ENCODE measurements at places on chromosomes 7 and 10.

GRCh38 chr10:7417807-7418206, 7.0 kb upstream of the SFMBT2 start:
- DNase-seq: no peak

DNA sequence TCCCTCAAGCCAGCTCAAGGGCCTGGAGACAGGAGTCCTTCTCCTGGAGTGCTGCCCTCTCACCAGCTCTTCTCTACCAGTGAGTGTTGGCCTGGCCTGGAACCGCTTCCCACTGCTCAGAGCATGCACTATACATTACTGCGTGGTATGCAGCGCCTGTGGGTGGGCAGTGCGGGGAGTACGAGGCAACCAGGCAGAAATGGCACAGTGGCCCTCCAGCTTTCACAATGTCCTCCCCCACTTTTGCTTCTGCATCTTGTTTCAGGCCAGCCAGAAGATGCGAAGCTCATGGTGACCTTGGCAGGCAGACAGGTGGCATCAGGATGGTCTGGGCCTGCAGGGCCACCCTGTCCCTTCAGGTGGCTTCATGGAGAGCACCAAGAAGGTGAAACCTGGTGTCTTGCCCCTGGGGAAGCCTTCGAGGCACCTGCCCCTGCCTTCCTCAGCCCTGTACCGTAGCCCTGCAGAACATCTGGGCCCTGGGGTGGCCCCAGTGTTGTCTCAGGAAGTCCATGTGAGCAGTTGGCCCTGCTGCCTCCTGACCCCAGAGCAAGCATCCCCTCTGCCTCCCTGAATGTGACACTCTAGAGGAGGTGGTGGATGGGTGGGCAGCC, 35.8 kb downstream of the RASGEF1A start:
- no peak for DNase-seq

- DNase-seq: no peak
These were observed 85.1 kb downstream of the CARD11 start for GRCh38 chr7:2958416-2959102.

- no peak for DNase-seq
These were observed 33.0 kb downstream of the AKAP9 start for GRCh38 chr7:91973639-91974038.

DNA sequence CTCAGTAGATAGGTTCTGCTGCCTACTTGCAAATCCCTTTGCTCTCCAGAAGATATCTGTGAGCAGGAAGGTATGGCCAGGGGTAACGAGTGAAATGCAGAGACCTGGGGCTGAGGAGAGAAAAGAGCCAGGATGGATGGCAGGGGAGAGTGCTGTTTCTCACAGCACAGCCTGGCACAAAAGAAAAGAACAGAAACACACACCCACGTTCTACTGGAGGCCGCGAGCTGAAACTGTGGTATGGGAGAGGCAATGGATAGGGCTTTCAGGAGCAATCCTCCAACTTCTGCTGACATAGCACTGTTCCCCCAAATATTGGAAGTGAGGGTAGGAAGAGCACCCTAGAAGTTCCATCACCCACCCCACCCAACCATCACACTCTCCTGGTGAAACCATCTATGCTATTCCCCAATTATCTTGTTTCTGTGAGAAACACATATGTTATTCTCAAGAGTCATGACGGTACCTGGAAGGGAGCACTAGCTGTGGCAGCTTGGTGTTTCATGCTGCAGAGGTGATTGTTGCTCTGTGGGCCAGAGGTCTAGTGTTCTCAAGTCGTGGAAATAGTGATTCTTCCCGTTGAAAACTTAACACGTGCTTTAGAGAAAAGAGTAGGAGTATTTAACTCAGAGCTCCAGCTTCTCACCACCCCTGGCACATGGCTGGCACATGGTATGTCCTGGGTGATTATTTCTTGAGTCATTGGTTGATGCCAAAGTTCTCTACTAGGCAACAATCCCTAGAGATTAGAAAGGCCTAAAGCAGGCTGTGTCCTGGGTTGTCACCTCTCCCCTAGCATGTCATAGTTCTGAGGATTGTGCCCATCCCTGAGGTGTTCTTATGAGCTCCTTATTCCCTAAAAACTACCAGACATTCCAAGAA, 198.3 kb downstream of the PLXNA4 start:
- DNase-seq: no peak

DNA sequence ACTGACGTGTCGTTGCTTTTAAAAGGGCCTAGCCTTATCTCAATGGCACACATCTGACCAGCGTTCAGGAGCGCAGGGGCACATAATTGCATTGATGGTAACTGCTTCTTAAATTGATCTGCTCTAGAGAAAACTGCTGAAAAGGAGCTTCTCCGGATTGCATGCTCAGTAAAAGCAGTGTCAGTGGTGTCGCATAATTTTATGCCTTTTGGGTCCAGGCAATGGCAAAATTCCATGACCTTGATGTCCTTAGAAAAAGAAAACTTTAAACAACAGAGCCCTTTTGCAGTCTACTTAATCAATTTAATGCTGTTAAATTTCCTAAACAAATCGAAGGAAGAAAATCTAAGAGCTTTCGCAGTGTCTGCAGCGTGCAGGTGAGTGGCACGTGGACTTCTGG, 75.7 kb downstream of the PTPRE start:
- no peak for DNase-seq

- peak; percentile 34 for DNase-seq
These were observed 3.9 kb upstream of the NRF1 start for GRCh38 chr7:129607471-129608120.

DNA sequence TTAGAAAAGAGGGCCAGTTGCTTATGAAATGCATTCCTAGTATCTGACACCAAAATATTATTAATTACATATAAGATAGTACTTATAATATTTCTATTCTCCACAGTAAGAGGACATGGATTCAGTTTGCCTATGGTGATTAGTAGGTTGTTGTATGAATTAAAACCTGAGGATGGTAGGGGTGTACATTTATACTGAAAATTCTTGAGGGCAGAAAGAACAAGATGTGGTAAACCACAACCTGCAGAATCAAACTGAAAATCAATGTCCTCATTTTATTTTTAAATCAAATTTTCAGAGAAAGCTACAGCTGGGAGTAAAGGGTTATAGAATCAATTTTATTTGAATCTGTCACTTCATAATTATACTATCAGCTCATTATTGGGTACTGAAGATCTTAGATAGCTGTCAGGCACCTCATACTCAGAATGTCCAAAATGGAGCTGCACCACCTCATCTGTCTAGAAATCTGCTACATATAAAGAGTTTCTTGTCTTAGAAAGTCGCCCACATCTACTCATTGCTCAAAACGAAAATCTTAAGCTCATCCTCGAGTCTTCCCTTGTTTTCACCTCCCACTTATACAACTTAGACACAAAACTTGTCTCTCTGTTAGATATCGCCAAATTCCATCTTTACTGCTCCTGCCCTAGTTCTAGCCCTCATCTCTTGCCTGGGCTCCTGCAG, 65.4 kb downstream of the MYO3A start:
- DNase-seq: no peak

- no peak for DNase-seq
These were observed 76.4 kb upstream of the LRRC17 start for GRCh38 chr7:102836191-102836919.

- no peak for DNase-seq
These were observed 26.8 kb downstream of the FAM133B start for GRCh38 chr7:92563345-92563744.

DNA sequence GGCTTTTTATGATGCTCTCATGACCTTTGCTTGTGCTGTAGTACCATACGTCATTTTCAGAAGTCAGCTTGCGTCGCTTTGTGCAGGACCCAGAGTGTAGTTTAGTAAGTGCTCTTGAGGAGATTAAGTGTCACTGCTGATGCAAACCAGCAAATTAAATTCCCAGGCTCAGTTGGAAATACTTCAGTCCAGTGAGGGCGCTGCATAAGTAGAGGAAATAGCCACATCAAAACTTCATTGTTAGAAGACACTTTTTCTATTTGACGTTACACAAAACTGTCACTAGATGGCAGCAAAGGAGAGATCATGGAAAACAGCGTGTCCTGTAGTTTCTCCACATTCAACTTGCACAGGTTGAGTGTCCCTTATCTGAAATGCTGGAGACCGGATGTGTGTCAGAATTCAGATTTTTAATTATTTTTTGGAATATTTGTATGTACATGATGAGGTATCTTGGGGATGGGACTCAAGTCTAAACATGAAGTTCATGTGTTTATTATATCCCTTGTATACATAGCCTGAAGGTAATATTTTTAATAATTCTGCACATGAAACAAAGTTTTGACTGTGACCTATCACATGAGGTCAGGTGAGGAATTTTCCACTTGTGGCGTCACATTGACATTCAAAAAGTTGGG, 7.9 kb downstream of the ZNF22 start:
- peak; percentile 13 for DNase-seq

GRCh38 chr10:68231817-68232251, at the start of gene ATOH7:
Gene ATOH7, minus strand, starts transcription at chr10:68232113. Its CDS starts 436 bp downstream, at chr10:68231677.
- DNase-seq: no peak

DNA sequence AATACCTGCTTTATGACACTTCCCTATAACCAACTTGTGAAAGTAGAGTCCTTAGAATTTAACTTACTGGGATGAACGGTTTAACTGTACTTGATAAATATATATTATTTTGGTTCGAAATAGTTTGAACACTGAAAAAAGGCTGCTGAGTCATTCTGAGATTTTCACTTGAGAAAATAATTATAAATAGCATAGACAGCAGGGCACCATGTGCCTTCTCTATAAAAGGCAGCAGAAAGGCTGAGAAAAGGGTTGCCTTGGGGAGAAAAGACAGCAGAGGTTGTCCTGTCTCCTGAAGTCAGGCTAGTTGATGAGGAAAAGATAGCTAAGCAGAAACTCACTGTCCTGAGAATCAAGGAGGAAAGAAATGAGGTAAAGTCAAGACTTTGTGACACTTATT, 92.4 kb downstream of the CTTNBP2 start:
- no peak for DNase-seq

DNA sequence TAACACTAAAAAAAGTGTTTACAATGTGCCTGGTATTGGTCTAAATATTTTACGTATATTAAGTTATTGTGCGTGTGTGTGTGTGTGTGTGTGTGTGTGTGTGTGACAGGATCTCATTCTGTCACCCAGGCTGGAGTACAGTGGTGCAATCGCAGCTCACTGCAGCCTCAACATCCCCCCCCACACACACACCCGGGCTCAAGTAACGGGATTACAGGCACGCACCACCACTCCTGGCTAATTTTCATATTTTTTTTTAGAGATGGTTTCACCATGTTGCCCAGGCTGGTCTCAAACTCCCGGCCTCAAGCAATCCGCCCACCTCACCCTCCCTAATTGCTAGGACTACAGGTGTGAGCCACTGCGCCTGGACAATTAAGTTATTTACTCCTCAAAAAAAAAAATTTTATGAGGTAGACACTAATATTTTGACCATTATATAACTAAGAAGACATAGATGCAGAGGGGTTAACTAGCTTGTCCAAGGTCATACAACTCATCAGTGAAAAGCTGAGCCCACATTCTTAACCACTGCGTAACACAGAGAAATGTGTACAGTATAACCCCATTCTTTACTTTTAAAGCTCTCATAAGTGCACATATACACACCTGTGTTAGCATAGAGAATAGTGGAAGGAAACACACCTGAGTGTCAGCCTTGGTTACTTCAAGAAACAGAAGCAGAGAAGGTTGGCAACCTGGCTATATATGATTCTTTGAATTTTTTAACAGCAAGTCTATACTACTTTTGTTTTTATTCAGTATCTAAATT, 35.0 kb downstream of the DNAJC12 start:
- DNase-seq: no peak

DNA sequence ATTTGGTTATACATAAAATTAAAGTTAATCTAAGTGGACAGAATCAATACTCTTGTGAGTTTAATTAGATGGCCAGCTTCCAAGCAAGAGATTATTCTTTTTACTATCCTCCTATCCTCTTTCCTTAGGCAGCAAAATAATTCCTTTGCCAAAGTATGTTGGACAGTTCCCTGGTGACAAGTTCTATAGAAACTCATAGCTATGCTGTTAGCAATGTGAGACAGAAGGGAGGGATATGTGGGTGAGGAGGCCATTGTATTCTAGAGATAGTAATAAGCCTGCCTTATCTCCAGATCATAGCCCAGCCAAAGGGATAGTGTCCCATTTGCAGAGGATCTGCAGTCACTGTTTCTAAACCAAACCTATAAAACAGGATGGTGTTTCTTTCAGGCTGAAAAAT, 181.6 kb upstream of the HDAC9 start:
- DNase-seq: no peak

- DNase-seq: no peak
These were observed 8.3 kb downstream of the KIF5B start for GRCh38 chr10:32047881-32048280.

DNA sequence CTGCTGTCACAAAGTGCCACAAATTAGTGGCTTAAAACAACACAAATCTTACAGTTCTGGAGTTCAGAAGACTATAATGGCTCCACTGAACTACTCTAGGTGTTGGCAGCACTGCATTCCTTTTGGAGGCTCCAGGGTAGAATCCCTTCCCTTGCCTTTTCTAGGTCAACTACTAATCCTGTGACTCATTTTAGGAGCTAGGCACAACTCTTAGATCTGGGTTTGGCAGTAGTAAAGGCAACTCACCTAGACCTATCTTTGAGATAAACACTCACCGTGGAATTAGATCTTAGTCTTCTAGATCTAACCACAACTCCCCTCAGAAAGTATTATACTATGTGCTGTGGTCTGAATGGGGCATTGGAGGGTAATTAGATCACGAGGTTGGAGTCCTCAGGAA, 60.4 kb downstream of the ANKIB1 start:
- DNase-seq: no peak

DNA sequence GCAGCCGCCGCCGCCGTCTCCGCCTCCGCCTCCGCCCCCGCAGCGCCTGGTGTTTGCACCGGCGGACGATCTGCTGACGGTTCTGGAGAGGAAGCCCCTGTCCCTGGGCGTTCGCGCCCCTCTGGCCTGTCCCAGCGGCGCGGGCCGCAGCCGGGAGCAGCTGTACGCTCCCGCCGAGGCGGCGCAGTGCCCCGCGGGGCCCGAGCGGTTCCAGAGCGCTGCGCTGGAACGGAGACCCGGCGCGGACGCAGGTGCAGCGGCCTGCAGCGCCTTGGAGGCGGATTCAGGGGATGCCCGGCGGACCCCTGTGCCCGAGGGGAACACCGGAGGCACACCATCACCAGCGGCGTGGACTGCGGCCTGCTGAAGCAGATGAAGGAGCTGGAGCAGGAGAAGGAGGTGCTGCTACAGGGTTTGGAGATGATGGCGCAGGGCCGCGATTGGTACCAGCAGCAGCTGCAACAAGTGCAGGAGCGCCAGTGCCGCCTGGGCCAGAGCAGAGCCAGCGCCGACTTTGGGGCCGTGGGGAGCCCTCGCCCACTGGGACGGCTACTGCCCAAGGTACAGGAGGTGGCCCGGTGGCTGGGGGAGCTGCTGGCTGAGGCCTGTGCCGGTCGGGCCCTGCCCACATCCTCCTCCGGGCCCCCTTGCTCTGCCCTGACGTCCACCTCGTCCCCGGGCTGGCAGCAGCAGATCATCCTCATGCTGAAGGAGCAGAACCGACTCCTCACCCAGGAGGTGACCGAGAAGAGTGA, 24.8 kb upstream of the ZNF735 start:
- no peak for DNase-seq

DNA sequence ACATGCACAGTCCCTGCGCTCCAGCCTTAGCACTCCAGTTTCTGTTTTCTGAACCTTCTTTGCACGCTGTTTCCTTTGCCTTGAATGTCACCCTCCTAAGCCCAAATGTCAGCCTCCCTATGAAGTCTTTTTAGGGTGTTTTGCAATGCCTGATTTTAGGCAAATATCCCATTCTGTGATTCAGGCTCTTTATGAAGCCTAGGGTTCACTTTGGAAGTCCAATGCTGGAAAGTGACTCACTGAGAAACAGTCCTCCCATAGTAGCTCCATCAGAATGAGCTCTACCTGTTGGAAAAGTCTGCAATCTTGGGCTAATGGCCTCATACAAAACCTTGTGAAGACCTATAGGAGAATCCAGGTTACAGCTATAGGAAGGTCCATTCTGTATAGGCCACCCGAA, 5.3 kb downstream of the LAMB4 start:
- DNase-seq: no peak
